SK-MEL-5 (cell line): ENCODE measurements at places on chromosomes 4 and X.

DNA sequence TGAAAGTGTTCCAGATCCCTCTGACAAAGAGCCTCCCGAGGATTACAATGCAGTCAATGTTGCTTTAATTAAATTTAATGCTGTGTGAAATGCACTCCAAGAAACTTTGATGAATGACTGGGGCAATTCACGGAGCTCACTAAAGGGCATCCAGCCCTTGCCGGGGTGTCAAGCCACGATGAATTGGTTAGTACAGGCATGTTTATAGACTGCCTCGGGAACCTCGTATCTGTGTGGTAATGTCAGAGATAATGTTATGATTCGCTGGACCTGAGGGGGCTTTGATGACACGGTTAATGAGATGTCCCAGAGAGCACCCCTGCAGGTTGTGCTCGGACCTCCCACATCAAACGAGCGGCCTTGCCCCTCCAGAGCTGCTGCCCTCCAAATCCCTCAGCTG is 428.8 kb downstream of the NKX6-1 start:
- no peak for DNase-seq

GRCh38 chrX:130728208-130728607 is 174.8 kb downstream of the ENOX2 start:
- no peak for DNase-seq

DNA sequence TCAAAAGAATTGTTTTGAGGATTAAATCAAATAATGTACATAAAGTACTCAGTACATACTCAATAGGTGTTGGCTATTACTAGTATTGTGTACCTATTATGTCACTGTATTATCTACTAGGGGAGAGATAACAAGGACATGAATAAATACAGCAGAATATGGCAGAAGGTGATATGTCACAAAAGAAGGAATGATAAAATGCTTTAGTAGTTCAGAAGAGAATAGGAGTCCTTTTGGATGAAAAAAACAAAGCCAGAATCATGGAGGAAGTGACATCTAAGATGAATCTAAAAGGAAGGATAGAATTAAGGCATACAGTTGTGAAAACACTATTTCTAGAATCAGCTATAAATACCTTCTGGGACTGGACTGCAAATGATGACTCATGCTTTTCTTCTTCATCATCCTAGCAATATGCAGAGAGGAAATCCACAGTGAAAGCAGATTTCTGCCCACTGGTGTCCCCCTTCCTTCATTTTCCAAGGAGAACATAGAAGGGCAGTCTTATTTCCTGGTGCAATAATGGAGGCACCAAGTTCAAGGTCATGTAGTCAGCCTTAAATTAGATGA is 98.7 kb downstream of the GLUD2 start:
- DNase-seq = no peak

GRCh38 chr4:53235547-53235946 is 130.3 kb downstream of the SCFD2 start:
- DNase-seq = no peak

GRCh38 chr4:180636696-180637404 is 1606.4 kb upstream of the TENM3 start:
- no peak for DNase-seq

GRCh38 chrX:134572816-134573682 is 85.2 kb downstream of the PLAC1 start:
- DNase-seq = no peak

DNA sequence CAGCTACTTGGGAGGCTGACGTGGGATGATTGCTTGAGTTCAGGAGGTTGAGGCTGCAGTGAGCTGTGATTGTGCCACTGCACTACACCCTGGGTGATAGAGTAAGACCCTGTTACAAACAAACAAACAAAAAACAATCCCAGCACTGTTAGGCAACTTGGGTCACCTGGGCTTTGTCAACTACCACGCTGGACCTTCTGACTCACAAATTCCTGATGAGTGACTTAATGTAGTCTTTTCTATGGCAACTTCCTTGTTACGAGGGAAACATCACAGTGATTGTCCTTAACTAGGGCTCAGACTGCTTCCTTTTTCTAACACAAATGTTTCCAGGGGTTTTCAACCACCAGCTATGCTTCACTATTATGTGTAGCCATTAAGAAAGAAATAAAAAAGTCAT is 128.8 kb upstream of the GPC4 start:
- no peak for DNase-seq

GRCh38 chr4:119394826-119395225 is 72.9 kb upstream of the FABP2 start:
- DNase-seq = no peak

- no peak for DNase-seq
These were observed 42.9 kb upstream of the TMPRSS11B start for GRCh38 chr4:68288393-68288740.

DNA sequence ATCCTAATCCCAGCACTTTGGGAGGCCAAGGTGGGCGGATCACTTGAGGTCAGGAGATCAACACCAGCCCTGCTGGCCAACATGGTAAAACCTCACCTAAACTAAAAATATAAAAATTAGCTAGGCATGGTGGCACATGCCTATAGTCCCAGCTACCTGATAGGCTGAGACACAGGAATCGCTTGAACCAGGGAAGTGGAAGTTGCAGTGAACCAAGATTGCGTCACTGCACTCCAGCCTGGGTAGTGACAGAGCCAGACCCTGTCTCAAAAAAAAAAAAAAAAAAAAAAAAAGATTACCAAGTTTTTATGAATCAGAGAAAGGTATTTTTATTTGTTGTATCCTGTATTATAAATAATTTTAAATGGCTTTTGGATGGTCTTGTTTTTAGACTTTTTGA is 15.1 kb downstream of the TRAPPC11 start:
- no peak for DNase-seq

- no peak for DNase-seq
These were observed 66.4 kb upstream of the HHIP start for GRCh38 chr4:144579411-144580030.

GRCh38 chr4:140996766-140997165 is 136.5 kb downstream of the RNF150 start:
- DNase-seq = peak; percentile 51

DNA sequence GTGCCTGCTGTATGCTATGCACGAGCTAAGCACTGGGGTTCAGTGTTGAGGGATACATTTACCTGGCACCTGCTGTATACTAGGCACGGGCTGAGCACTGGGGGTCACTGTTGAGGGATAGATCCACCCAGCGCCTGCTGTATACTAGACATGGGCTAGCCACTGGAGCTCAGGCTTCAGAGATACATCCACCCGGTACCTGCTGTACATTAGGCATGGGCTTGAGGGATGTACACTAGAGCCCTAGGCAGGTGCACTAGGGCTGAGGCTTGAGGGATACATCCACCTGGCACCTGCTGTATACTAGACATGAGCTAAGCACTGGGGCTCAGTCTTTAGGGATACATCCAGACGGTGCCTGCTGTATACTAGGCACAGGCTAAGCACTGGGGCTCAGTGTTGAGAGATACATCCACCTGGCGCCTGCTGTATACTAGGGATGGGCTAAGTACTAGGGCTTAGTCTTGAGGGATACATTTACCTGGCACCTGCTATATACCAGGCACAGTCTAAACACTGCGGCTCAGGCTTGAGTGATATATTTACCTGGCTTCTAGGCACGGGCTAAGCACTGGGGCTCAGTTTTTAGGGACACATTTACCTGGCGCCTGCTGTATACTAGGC is 92.7 kb downstream of the ADRA2C start:
- no peak for DNase-seq

- no peak for DNase-seq
These were observed 14.3 kb downstream of the ALPK1 start for GRCh38 chr4:112311516-112311915.
